Parietal lobe (tissue), 2 donors: ENCODE measurements at places on chromosomes 3 and 15. TPM values are rescaled to one million over a fixed set of nuclear protein-coding genes. Genes with fewer than 3 reads are reported as not detected.

The DAZL gene
- not detected for total RNA-seq

The SPTBN5 gene
- 0.63 TPM for total RNA-seq

The ALDH1L1 gene
- total RNA-seq = 2.8 TPM

The KLHL24 gene
- 203 TPM for total RNA-seq

The GCSAM gene
- total RNA-seq = not detected

The CSPG4 gene
- total RNA-seq = 6.6 TPM

The KLHL40 gene
- not detected for total RNA-seq

The CATSPER2 gene
- 18.2 TPM for total RNA-seq

The CMTM8 gene
- 0.63 TPM for total RNA-seq

The PDZRN3 gene
- 96.4 TPM for total RNA-seq

The GNAT1 gene
- total RNA-seq = not detected

The MLF1 gene
- total RNA-seq = 24.7 TPM

The GCHFR gene
- total RNA-seq = 4.4 TPM

The GOLGA8S gene
- under 0.01 TPM for total RNA-seq

The PPM1L gene
- 106 TPM for total RNA-seq

The STRC gene
- total RNA-seq = 1.6 TPM

The C3orf33 gene
- 5.0 TPM for total RNA-seq

The CNTN4 gene
- 102 TPM for total RNA-seq

The ITIH4 gene
- total RNA-seq = 17.8 TPM

The LOXL1 gene
- total RNA-seq = 3.4 TPM

The CD80 gene
- total RNA-seq = not detected

The MESD gene
- 25.7 TPM for total RNA-seq

The LSG1 gene
- total RNA-seq = 66.0 TPM

The OR5H1 gene
- not detected for total RNA-seq

The LTF gene
- 0.63 TPM for total RNA-seq

The GRK7 gene
- total RNA-seq = 0.31 TPM

The CPLX3 gene
- total RNA-seq = 1.6 TPM

The CISH gene
- total RNA-seq = 0.63 TPM

The CIB2 gene
- 18.8 TPM for total RNA-seq

The PLA2G4E gene
- not detected for total RNA-seq

The HYKK gene
- 1.3 TPM for total RNA-seq

The ARHGAP11A gene
- 15.3 TPM for total RNA-seq

The FAM81A gene
- 58.2 TPM for total RNA-seq
